ENCODE measurements at places on chromosomes 3 and 15. TPM values are rescaled to one million over a fixed set of nuclear protein-coding genes. Genes with fewer than 3 reads are reported as not detected.

The ROBO2 gene
- total RNA-seq, result 7.2 TPM

The ACP3 gene
- 0.44 TPM for total RNA-seq

The SLC27A2 gene
- 0.18 TPM for total RNA-seq

The GOLGA8F gene
- total RNA-seq, result not detected

The CACNA1D gene
- total RNA-seq, result 2.0 TPM

The DNAJB8 gene
- not detected for total RNA-seq

The PLEKHO2 gene
- total RNA-seq, result 11.6 TPM

- DNase-seq, result peak; percentile 97
Measured at GRCh38 chr3:134374105-134374790, at the start of gene AMOTL2. Gene AMOTL2, minus strand, starts transcription at chr3:134374447. Its CDS starts 3,014 bp downstream, at chr3:134371433.

- DNase-seq, result no peak
Measured at GRCh38 chr15:51932161-51932560, 39.4 kb downstream of the LEO1 start.

GRCh38 chr15:71245588-71245987, 130.3 kb downstream of the THSD4 start:
- no peak for DNase-seq

DNA sequence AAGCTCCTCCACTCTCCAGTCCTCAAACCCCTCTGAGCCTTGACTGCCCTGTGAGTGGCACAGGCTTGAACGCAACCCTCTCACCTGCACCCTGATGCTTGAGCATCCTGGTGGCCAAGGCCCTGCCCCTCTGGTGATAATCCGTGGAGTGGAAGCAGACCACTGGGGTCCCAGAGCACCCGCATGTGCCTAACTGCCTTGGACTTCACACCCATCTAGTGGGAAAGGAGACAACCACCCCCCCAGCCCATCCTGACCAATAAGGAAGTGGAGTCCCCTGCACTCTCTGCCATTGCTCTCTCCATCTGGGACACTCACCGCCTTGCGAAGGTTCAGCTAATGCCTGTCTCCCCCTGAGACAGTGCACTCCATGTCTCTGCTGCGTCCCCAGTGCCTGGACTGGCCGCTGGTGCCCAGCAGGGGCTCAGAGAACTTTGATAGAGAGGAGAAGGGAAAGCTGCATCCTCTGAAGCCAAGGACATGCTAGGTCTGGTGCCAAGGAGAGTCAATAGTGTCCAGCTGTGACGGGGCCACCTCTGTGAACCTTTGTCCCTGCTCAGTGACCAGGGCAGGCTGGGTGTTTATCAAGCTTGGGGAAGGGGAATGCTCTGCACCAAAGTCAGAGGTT, 3.4 kb downstream of the KLF15 start:
- no peak for DNase-seq

- no peak for DNase-seq
Measured at GRCh38 chr3:173440514-173440913, 43.0 kb downstream of the NLGN1 start.

GRCh38 chr15:77546870-77547269, 85.8 kb downstream of the LINGO1 start:
- DNase-seq, result no peak

DNA sequence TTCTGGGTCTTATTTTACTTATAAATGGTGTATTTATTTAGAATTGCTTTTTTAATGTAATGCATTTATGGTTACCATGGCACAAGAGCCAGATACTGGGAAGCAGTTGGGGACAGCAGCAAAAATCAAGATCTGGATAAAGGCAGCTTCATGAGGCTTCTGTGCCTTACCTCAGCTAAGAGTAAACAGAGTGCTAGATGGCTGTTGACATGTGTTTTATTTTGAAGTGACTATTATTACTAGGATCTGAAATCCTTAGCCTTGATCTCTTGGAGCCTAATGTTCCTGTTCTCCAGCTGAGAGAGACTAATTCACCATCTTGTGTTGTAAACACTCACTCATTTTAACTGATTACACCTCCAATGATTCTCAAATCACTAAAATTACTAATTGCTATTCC, 317.8 kb downstream of the LPP start:
- no peak for DNase-seq

DNA sequence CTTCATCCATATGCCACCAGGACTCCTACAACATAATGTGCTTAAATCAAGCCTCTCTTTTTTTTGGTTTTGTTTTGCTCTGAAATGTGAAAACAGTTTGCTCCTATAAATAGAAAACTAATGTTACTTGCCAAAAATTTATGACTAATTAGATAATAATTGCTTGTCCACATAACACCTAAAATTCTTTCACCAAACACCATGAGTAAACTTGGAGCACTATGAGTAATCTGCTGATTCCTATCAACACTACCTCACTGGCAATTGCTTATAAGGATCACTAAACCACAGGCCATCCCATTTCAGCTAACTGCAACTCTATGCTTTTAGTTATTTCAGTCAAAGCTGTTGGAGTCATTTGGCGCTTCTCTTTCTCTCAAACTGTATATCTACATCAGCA, 252.7 kb downstream of the EPHA3 start:
- DNase-seq, result no peak

GRCh38 chr15:56767315-56767714, 34.0 kb upstream of the ZNF280D start:
- no peak for DNase-seq

- no peak for DNase-seq
Measured at GRCh38 chr3:19364148-19364547, 215.8 kb downstream of the KCNH8 start.

DNA sequence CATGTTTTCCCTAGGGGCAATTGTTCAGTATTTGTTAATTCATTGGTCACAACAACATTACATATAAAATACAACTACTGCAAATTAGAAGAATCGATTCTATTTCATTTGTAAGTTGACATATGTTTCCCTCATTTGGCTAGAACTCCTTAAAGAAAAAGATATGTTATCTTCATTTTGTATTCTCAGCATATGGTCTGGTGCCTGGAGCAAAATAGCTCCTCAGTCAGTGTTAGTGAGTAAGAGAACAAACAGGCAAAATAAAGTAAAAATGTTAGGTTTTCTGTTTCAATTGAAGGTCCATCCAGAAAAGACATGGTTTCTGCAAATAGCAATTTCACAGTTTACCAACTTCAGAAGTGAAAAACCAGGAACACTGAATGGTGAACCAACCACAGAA, 1343.1 kb downstream of the ROBO1 start:
- DNase-seq, result no peak

DNA sequence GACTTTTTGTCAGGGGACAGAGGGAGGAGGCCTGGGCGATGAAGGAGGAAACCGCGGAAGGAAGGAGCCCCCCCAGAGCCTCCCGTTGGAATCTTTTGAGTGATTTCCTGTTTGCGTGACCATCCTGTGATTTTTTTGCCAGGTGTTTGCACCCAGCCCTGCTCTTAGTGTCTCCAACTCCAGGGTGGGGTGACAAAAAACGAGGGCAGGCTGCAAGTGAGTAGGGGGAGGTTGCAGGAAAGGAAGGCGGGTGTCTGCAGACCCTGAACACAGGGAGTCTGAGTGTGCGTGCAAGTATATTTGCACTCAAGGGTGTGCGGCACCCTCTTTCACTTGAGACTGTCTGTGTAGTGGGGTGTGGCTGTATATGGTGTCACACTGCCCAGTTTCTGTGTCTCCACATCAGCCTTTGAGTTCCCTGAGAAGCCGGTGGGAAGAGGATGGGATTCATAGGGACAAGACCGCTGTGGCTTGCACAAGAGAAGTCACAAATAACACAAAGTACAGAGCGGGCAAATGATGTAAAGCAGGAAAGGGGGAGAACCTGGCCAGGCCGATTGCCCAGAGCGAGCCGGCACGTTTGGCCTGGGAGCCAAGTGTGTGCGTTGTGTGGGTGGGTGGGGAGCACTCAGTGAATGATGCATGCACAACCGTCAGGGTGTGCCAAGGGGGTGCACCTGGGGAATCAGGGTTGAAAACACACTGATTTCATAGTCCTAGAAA, 6.6 kb downstream of the ISLR2 start:
- peak; percentile 69 for DNase-seq

DNA sequence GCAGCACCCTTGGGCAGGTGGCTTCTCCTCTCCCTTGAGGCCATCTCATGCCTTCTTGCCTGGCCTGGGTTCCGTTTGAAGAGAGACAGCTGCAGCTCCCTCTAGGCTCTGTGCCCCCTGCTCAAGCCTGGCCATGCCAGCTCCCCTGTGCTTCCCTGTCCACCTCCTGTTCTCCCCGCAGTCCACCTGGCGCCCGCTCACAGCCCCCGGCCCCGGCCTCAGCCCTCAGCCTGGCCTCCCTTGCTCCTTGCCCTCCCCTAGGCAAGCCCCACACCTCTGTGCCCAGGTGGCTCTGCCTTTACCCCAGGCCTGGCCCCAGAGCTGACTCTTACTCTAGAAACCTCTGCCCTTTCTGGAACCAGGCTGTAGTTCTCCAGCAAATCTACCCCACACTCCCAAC, 13.9 kb upstream of the RHO start:
- no peak for DNase-seq

DNA sequence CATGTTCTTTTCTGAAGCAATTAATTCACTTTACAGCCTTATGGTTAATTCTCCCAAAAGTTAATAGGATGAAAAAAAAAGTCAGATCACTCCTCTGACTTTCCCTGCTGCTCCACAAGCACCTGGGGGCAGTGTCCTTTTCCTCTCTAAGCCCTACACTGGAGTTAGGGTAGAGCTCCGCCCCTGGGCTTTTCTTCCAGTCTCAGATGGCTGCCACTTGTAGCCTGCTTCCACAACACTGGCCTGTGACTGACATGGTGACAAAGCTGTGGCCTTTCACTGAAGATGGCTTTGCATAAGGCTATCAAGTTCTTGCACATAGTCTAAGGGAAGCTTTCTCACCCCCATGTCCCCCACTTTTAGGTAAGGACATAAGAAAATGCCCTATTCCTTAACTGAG, 1.3 kb upstream of the MON1A start:
- no peak for DNase-seq

GRCh38 chr15:40246496-40247280, 7.8 kb downstream of the PAK6 start:
- no peak for DNase-seq

GRCh38 chr3:151437906-151438305, 23.0 kb downstream of the IGSF10 start:
- DNase-seq, result no peak

DNA sequence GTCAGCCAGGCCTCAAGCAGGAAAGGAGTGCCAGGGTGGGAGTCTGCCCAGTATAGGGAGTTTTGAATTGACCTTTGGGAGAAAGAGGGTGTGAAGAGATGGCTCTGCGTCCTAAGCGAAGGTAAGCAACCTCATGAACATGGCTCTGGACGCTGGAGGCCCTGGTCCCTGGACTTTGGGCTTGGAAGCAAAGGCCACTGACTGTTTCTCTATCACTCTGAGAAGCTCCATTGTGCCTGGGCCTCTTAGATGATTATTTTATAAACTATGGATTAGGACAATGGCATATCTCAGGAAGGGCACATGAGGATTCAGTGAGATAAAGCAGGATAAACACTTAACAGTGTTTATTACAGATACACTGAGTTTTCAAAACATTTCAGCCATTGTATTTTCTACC, 59.0 kb downstream of the SUCLG2 start:
- no peak for DNase-seq

GRCh38 chr15:37014566-37014965, 85.8 kb downstream of the MEIS2 start:
- DNase-seq, result no peak

GRCh38 chr15:72616491-72617210, 37.8 kb upstream of the GOLGA6B start:
- DNase-seq, result peak; percentile 7

GRCh38 chr15:71278989-71279756, 163.9 kb downstream of the THSD4 start:
- peak; percentile 95 for DNase-seq

- DNase-seq, result no peak
Measured at GRCh38 chr15:96887730-96888129, 557.2 kb downstream of the NR2F2 start.

DNA sequence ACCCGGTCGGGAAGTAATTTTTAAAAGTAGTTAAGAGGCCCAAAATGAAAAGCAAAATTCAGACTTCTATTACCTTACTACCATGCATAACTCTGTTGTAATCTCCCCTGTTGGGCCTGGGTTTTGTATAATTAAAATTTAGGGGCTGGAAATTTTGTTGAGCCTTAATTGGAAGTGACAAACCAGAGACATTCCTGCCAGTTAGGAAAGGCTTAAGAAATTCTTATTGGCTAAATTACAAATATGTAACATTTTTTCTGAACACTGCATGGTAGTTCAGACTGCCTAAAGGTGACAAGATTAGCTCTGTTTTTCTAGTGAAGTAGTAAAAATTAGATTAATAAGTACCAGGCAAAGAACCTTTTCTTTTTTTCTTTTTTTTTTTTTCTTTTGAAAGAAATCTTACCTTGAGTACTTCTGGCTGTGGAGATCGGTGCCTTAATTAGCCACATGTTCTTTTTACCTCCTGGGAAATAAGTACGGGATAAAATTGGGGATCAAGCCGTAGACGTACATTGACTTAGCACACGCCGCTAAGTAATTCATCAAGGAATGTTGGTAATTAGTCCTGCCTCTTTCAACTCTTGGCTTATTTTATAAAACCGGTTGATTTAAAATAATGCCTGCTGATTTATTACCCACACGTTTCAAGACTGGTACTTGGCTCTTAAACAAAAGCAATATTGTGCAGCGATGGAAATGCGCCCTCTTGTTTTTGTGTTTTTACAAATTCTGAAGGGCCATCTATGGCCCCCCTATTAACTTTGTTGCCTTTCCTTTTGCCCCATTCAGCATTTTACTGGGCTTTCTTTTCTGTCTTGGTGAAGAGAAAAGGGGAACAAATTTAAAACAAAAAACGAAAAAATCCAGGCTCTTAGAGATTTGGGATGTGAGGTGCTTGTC, 111.2 kb upstream of the SAMMSON start:
- no peak for DNase-seq

DNA sequence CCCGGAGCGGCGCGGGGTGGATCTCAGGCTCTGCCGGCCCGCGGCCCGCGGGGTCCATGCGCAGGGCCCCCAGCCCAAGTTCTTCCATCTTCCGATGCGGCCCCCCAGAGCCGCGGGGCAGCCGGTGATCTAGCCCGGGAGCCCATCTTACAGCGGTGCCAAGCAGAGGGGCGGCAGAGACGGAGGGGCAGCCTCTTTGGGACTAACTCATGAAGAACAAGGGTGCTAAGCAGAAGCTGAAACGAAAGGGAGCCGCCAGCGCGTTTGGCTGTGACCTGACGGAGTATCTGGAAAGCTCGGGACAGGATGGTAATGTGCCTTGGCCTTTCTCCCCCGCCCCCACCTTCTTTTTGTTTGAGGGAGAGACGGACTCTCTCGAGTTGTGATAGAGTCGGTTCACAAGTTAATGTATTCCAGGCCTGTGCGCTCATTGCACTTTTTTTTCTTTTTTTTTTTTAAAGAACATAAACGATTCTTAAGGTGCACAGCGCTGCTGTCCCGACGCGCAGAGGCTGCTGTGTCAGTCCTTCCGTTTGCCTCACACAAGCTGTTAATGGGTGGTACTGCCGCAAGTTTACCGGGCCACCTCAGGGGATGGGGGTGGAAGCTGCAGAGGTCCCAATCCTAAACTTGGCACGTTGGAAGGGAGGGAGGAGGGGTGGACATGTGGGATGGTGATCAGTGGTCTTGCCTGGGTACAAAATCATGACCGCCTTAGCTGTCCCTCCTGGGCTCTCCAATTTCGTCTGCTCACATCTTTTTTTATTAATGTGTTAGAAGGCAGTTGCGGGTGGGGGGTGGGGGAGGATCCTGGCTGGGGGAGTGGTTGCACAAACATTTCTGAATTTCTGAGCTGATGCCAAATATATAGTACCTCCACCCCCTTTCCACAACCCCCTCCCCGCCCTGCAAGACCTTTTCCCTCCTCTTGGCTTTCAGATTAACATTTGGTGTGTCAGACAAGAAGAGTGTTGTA, 801 bp downstream of the ARHGAP31 start:
- peak; percentile 82 for DNase-seq

- DNase-seq, result no peak
Measured at GRCh38 chr15:29669823-29670222, 152.4 kb downstream of the TJP1 start.

- DNase-seq, result no peak
Measured at GRCh38 chr15:56886363-56886931, 32.0 kb upstream of the TCF12 start.
